ENCODE measurements at places on chromosomes 5 and 9.

- no peak for DNase-seq
Measured at GRCh38 chr5:116265471-116265870, 180.6 kb downstream of the COMMD10 start.

- DNase-seq = no peak
Measured at GRCh38 chr9:87880116-87880515, 2.6 kb upstream of the SPATA31E1 start.

DNA sequence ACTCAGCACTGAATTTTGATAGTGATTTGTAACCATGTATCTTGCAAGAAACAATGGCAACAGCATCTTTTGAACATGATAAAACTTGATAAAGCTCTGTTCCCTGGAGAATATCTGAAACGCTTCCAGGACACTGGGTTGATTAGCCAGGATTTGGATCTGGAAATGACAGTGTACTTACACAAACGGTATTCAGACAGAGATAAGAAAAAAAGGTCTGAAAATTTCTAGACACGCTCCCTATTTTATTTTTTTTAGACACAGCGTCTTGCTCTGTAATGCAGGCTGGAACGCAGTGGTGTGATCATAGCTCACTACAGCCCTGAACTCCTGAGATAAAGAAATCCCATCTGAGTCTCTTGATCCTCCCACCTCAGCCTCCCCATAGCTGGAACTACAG, 109.0 kb downstream of the GNAQ start:
- DNase-seq = no peak

- DNase-seq = no peak
Measured at GRCh38 chr5:66856041-66856805, 260.0 kb downstream of the MAST4 start.

DNA sequence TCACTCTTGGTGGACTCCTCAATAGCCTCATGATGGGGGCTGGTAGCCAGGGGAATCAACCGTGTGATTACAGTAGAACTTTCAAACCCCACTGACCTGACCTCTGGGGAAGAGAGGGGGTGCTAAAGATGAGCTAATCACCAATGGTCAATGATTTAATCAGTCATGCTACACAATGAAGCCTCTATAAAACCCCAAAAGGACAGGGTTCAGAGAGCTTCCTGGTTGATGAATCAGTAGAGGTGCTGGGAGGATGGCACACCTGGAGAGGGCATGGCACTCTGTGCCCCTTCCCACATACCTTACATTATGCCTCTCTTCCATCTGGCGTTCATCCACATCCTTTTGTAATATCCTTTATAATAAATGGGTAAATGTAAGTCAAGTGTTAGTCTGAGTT, 8.9 kb upstream of the SH3TC2 start:
- DNase-seq = no peak

All from CD4-positive, alpha-beta memory T cell (primary cell).